ENCODE measurements at places on chromosomes 3 and 15. TPM values are rescaled to one million over a fixed set of nuclear protein-coding genes. Genes with fewer than 3 reads are reported as not detected.

SPTBN5 gene
- total RNA-seq: not detected

IDH3A gene
- 101 TPM for total RNA-seq

EPHA6 gene
- 7.3 TPM for total RNA-seq

SERINC4 gene
- not detected for total RNA-seq

CLDN18 gene
- not detected for total RNA-seq

RPP25 gene
- not detected for total RNA-seq

GOLGA8J gene
- not detected for total RNA-seq

PLSCR4 gene
- 15.0 TPM for total RNA-seq

NKTR gene
- total RNA-seq: 6.2 TPM

TRIM42 gene
- total RNA-seq: not detected

TMOD2 gene
- 7.1 TPM for total RNA-seq

ZMYND10 gene
- total RNA-seq: 0.08 TPM

ZNF660 gene
- total RNA-seq: 0.08 TPM

ADGRG7 gene
- total RNA-seq: not detected

ISLR2 gene
- total RNA-seq: not detected

GRK7 gene
- not detected for total RNA-seq

FBXL2 gene
- total RNA-seq: 3.0 TPM

SFMBT1 gene
- 8.0 TPM for total RNA-seq

SI gene
- total RNA-seq: not detected
